ENCODE measurements at places on chromosomes 5 and 9.

DNA sequence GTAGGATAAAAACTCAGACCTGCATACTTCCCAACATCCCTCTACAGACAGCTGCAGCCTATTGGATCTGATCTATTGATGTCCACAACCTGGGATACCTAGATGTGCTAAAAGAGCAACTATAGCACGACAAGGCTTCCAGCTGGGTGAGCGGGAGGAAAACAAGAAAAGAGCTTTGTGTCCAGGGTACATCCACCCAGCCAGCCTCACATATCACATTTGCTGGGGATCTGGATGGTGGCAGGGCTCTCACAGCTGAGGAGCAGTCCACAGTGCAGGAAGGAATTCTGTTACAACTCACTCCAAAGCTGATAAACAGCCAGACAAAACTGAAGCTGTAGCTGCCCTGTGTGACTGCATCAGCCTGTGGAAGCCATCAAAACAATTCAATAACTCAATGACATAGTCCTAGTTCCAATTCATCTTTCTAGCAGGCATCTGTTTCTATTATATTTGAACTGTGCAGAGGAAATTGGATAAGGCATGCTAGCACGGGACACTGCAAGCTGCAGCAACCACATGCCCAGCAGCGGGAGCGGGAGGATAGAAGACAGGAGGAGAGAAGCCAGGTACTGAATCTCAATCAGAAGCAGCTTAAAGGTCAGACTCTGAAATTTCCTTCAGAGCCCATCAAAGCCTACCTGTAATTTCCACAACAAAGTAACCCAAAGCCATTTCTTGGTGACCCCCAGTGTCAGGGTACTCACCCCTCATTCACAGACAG lies 45.0 kb downstream of the MED10 start:
- DNase-seq = no peak

GRCh38 chr5:164722702-164723101 lies 1217.3 kb downstream of the MAT2B start:
- no peak for DNase-seq

- no peak for DNase-seq
Measured at GRCh38 chr5:169656125-169656901, 19.2 kb downstream of the DOCK2 start.

DNA sequence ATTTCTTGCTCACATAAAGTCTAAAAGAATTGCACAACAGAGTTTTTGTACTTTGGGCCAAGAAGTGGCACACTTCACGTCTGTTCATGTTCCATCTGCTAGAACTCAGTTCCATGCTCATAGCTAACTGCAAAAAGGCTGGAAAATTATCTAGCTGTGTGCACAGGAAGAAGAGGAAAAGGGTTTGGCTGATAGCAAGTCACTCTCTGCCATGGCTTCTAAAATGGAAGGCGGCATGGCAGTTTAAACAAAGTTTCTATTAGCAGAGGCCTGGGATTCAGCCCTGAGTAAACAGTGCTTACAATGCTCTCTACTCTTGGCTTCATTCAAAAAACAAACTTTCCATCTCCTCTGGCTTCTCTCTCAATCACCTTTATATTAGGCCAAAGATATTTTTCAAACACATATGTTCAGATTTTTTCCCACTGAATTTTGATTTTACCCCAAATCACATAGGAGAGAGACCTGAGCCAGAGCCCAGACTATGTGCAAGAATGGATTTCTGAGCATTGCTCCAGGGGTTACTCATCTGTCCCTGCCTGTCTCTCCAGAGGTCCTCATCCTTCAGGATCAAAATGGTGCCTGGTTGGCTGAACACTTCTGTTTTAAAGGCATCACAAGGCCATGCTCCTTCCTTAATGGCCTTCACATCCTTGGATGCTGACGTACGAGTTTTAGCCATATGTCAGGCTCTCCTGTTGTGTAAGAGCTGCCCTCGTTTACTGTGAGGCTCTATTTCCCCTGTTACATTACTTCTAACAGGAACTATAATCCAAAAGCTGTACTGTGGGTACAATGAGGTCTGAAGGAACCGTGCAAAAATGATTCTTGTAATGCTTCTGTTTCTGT lies 226.6 kb downstream of the SAXO1 start:
- DNase-seq = no peak

DNA sequence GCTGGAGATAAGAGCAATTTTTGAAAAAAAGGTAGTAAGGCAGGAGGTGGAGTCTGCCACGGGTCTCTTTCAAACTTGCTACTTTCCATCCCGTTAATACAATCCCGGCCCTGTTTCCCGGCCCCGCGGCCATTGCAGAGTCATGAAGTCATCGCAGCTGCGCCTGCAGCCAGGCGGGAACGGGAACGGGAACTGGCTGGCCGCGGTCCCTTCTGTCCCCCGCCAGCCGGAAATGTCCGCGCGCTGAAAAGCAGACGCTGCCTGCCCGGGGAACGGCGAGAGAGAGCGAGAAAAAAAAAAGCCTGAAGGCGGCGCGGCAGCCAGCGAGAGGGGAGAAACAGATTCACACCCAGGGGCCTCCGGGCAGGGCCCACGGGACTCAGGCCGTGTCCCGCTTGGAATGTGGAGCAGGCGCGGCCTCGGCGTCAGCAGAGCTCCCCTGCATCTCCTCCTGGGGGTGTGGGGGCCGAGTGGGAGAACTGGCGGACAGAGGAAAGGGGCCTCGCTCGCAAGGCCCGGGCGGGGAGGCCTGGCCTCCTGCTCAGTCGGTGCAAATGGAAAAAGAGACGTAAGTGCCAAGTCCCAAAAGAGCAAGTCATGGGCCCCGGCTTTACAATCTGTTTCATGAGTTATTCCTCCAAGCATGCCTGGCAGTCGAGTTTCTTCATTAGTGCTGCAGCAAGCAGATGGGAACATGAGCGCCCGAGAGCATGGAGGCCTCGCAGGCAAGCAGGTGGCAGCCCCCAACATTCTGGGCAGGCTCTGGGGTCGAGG lies 201.2 kb upstream of the GAS1 start:
- DNase-seq = no peak

- no peak for DNase-seq
Measured at GRCh38 chr9:124934290-124934689, 6.6 kb downstream of the GOLGA1 start.

- no peak for DNase-seq
Measured at GRCh38 chr9:89596937-89597555, 7.8 kb upstream of the GADD45G start.

DNA sequence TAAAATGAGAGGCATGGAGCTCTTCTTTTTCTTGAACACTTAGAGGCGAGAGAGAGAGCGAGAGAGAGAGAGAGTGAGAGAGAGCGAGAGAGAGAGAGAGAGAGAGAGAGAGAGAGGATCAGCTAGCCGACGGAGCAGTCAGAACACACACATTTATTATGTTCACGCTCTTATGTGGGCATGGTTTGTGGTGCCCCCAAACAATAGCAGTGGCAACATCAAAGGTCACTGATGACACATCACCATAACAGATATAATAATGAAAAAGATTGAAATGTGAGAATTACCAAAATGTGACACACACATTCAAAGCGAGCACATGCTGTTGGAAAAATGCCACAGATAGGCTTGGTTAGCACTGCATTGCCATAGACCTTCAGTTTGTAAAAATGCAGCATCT lies 116.1 kb downstream of the KDM4C start:
- DNase-seq = no peak

- DNase-seq = no peak
Measured at GRCh38 chr9:69054989-69055388, 19.4 kb downstream of the FXN start.

DNA sequence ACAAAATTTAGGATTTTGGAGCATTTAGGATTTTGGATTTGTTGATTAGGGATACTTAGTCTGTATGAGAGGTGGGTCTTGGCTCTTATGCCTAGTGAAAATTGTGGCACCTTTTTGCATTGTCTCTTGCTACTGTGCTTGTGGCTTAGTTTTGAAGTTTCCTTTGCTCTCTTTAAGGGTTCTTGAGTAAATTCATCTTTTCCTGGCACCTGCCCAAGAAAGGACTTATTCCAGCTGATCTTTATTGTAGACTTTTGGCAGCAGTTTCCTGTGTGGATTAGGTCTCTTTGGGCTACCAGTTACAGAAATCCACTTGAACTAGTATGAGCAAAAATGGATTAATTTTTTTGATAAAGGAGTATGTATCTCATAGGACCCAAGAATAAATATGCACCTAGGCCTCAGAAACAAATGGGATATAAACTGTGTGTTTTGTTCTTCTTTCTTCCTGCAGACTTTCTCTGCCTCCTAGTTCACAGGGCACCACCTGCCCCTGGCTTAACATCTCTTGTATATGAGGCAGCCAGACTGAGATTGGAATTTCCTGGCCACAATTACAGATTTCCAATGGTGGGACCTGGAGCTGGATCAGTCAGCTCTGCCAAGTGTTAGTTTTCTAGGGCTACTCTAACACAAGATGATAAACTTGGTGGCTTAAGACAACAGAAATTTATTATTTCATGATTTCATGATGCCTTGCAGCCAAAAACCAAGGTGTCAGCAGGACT lies 44.6 kb downstream of the FOCAD start:
- no peak for DNase-seq

GRCh38 chr9:25990376-25990775 lies 312.1 kb upstream of the TUSC1 start:
- no peak for DNase-seq

GRCh38 chr5:78705826-78706225 lies 57.3 kb upstream of the LHFPL2 start:
- DNase-seq = no peak

DNA sequence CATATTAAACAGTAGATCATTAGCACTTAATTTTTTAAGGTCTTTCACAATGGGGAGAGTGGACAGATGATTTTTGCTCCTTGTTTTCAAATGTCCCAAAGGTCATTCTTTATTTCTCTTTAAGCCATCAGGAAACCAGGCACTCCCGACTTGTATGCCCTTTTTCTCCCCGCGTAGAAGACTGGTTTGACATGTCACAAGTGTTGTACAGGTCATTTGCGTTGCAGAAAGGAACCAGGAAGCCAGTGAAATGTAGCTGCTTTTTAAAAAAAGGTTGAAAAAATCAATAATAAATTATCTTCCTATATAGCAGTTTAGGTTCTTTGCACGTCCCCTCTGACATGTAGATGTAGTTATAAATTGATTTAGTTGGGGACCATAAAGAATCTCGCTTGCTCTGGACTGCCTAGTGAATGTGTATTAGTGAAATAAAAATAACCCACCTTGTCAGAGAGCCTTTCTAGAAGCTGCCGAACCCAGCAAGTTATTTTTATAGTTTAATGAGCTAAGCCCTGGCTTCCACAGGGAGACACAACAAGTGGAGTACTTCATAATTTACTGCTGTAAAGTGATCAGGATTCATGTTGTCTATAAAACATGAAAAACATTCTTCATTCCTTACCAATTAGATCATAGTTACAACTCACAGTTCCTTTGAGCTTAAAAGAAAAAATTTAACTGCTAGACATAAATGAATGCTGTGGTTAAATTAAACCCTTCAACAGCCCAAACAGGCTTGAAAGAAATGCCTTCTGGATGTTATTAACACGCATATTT lies 404.6 kb downstream of the CSNK1G3 start:
- no peak for DNase-seq

DNA sequence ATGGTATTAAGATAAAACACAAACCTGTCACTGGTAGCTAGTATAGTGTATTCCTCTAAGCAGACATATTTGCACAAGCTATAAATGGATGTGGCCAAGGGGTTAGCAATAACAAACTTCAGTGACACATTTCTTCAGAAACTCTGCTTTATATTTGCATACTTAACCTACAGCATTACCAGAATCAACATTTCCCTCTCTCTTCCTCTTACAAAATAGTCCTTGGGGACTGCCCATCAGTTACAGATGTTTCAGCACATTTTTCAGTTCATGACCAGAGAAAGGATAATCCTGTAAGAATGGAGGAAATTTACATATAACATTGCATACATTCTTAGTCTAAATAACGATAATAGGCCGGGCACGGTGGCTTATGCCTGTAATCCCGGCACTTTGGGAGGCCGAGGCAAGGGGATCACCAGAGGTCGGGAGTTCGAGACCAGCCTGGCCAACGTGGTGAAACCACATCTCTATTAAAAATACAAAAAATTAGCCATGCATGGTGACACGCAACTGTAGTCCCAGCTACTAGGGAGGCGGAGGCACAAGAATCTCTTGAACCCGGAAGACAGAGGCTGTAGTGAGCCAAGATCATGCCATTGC lies 25.3 kb upstream of the SLC1A1 start:
- no peak for DNase-seq

- DNase-seq = no peak
Measured at GRCh38 chr9:121271368-121272341, 3.7 kb downstream of the GSN start.

- DNase-seq = no peak
Measured at GRCh38 chr9:108469654-108470053, 386.1 kb downstream of the ACTL7B start.

DNA sequence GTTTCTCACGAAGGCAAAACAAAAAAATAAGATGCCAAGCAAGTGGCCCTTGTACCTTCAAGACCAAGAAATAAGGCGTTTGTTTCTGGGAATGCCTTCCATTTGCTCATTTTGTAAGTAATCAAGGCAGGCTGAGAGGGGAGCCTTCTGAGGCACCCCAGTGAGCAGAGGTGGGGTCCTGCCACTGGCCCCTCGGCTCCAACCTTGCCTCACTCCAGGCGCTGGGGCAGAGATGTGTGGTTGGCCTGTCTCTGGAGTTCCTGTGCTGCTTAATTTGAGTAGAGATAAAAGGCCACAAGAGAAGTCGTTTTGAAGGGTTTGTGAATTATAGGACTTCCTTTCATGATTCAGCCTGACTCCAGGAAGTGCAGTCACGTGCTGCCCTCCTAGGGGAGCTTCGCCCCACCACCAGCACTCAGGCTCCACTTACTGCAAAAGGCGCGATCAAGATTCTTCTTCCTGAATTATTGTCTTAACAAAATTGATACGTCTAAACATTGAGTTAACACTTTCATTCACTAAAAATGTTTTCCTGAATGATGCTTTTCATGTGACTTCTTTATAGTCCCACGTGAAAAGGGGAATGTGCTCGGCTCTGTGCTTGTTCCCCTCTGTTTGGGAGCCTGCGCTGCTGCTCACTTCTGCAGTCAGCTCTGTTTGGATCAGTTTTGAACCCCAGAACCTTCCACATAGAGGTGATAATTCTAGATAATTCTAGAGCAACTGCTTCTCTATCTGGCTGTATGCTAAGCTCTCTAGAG lies 13.7 kb downstream of the SYK start:
- DNase-seq = no peak

DNA sequence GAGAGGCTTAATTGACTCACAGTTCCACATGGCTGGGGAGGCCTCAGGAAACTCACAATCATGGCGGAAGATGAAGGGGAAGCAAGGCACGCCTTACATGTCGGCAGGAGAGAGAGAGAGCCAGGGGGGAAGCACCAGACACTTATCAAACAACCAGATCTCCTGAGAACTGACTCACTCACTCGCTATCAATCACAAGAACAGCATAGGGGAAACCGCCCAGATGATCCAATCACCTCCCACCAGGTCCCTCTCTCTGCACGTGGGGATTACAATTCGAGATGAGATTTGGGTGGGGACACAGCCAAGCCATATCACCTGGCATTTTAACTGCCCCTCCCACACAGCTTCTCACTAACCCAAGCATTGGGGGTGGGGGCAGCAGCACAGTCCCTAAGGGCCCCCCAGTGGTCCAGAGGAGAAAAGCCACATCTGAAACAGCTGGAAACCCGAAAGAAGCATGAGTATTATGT lies 76.1 kb upstream of the ASS1 start:
- no peak for DNase-seq

Measured in stimulated activated CD8-positive, alpha-beta memory T cell treated with anti-CD3 and anti-CD28 coated beads, Interleukin-7, amount 100 ng/mL, for 1 hour (primary cell).